ENCODE measurements at places on chromosomes 5 and 9.

DNA sequence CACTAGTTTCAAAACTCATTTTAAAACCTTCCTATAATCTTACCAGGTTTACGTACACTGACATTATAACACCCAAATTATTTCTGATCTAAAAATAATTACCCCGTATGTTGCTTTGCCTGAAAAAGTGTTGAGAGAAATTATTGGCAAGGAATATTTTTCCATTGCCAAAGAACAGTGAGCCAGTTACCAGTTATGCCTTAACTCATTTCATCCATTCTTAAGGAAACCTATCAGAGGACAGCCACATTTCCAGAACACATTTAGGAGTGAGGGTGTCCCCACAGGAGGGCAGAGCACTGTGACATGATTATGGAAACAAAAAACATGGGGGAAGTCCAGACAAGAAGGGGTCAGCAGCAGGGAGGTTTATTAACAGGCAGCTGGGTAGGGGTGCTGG lies 52.2 kb downstream of the GABBR2 start:
- DNase-seq = no peak

GRCh38 chr9:124754289-124754688 lies 16.8 kb downstream of the NR6A1 start:
- DNase-seq = no peak

DNA sequence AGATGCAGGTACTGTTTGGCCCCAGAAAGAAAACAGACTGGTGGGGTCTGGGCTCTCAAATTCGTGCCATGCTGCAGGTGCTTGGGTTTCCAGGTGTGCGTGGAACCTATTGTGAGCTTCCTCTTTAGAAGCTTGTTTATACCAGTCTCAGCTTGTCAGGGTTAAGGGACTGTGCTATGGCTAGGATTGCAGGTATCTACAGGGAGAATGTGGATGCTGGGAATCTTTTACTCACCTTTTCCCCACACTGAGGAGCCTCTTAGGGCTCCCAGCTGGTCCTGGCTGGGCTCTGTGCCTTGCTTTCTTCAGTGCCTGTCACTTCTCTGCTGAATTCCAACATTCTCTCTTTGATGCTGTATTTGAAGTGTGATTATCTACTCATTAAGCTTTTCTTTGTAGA lies 111.8 kb downstream of the WDR70 start:
- DNase-seq = no peak

DNA sequence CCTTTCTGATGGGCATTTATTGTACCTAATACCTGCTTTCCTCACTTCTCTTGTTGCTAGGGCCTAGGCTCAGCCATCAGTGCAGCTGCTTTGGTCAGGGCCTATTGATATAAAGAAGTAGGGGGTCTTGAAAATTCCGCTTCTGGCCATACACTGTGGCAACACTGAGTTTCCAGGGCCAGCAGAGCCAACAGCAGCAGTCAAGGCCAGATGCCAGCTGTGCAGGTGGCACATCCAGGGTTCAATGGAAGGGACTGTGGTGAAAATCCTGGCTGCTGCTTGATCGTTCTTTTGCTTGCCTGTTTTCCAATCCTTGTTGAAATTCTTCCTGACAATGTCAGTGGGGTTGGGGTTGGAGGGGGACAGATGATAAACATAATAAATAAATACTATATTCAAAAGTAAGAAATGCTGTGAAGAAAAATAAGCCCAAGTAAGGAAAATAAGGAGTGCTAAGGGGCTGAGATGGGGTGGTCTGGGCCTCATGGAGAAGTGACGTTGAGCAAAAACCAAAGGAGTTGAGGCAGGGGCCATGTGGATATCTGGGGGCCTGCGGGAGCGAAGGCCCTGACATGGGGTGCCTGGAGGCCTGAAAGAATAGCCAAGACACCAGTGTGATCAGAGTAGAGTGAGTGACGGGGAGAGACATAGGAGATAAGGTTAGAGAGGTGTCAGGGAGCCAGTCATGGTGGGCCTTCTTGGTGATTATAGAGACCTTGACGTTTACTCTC lies 91.0 kb upstream of the ALDH1B1 start:
- no peak for DNase-seq

- DNase-seq = no peak
Measured at GRCh38 chr5:142795251-142795650, 25.1 kb downstream of the ARHGAP26 start.

- no peak for DNase-seq
Measured at GRCh38 chr5:134791580-134791979, 33.0 kb downstream of the DDX46 start.

GRCh38 chr5:133341296-133341695 lies 271.0 kb downstream of the FSTL4 start:
- DNase-seq = no peak

- DNase-seq = no peak
Measured at GRCh38 chr9:38127271-38127839, 58.3 kb upstream of the SHB start.

DNA sequence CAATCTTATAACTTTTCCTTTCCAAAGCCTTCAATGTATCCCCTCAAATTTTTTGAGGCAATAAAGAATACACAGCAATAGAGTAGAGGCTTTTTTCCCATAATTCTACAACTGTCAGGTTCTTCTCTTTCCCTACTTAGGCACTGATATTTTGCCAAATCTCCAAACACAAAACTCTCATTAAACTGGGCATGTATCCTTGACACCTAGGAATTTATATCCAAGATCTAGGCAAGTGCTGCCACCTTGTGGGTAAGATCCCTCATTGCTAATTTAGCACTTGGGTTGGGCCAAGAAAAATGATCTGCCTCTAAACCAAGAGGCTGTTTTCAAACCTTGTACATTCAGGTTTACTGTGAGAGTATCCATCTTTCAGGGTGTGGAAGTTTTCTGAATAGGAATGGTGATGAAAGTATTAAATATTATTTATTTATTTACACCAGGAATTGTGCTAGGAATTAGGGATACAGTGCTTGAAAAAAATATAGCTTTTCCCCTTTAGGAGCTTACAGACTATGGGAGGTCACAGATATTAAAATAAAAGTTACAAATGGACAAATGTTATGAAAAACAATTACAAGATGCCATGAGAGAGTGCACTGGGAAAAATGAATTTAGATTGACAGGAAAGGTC lies 17.6 kb downstream of the TSTD2 start:
- DNase-seq = peak; percentile 59

Data from GM20000 (cell line).